ENCODE measurements at places on chromosomes 7 and 10. TPM values are rescaled to one million over a fixed set of nuclear protein-coding genes. Genes with fewer than 3 reads are reported as not detected.

Gene DEPP1
- 225 TPM for total RNA-seq

Gene NPC1L1
- total RNA-seq = not detected

Gene C10orf53
- total RNA-seq = not detected

Gene VWC2
- not detected for total RNA-seq

Gene SFRP5
- not detected for total RNA-seq

Gene HPS1
- total RNA-seq = 18.1 TPM

Gene PTF1A
- total RNA-seq = not detected

Gene NPFFR1
- total RNA-seq = not detected

Gene PON3
- not detected for total RNA-seq

Gene BMPR1A
- total RNA-seq = 0.65 TPM

Gene DOCK4
- 57.1 TPM for total RNA-seq

Gene ADRA2A
- total RNA-seq = under 0.01 TPM

Gene MKI67
- 8.5 TPM for total RNA-seq
